ENCODE measurements at places on chromosomes 2 and 18.

DNA sequence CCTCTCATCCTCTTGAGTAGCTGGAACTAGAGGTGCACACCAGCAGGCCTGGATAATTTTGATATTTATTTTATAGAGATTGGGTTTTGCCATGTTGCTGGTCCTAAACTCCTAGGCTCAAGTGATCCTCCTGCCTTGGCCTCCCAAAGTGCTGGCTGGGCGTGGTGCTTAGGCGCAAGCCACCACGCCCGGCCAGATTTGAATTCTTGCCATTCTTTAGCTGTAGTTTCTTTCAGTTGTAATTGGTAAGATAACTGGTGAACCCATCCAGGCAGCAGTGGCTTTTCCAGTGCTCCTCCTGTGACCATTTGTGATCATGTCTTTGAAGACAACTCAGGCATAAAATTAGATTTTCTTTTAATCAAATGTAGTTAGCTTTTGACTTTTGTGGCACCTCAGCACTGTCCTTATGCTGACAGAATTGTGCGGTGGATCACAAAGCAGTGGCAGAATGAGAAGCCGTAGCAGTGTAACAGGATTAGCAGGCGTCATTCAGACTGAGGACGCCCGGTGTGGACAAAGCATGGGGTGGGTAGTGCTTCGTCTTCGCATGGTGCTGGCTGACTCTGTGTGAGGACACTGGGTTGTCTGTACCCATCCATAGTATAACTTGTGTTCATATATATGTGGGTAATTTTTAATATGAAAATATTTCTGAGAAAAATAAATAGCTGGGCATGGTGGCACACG, 30.0 kb upstream of the TOGARAM2 start:
- no peak for DNase-seq

DNA sequence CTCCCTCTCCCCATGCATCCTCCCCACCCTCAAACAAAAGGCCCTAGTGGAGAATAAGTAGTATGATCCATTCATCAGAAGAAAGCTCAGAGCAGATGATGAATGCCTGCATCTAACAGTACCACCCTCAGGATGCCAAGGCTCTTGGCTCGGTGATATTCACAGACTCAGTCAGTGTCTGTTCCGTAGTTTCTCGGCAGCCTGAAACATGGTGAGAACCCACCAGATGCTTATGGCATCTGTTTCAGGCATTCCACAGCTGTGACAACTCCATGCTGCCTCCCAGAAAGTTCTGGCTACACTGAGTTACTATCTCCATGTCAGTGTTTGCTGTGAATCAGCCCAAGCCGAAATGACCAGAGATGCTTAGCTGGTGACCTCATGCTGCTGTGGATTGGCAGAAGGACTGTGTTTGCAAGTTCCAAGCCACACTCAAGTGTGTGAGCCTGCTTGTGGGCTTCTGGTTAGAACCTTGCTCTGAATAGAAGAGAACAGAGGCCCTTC, 83.9 kb downstream of the WDSUB1 start:
- peak; percentile 72 for DNase-seq

DNA sequence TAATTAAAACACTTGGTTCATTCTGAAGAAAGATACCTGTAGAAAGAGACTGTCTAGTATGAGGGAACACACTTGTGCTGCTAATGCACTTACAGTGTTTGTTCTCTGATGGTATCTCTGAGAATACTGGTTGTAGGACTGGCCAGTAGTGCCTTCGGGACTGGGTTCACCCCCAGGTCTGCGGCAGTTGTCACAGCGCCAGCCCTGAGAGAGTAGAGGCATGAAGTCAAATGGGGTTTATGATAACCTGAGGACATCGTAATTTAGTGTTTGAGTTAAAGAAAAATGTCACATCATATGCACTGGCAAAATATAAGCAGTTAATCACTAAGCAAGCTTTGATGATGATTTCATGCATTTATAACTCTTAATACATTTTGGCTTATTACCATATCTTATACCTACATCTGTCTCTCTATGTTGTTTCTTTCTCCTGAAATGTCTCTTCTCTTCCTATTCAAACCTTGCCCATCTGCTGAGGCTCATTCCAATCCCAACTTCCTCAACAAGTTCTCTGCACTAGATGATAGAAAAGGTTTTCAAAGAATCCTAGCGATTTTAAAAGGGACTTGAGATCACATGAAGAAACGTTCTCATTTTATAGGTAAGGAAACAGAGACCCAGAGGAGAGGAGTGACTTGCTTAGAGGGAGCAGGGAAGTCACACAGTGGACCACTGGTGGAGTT, 50.2 kb downstream of the ATIC start:
- DNase-seq: no peak

GRCh38 chr18:12038082-12038638, 55.5 kb upstream of the ANKRD62 start:
- DNase-seq: no peak

- no peak for DNase-seq
Observed at GRCh38 chr2:209331291-209331844, 92.5 kb upstream of the MAP2 start.

DNA sequence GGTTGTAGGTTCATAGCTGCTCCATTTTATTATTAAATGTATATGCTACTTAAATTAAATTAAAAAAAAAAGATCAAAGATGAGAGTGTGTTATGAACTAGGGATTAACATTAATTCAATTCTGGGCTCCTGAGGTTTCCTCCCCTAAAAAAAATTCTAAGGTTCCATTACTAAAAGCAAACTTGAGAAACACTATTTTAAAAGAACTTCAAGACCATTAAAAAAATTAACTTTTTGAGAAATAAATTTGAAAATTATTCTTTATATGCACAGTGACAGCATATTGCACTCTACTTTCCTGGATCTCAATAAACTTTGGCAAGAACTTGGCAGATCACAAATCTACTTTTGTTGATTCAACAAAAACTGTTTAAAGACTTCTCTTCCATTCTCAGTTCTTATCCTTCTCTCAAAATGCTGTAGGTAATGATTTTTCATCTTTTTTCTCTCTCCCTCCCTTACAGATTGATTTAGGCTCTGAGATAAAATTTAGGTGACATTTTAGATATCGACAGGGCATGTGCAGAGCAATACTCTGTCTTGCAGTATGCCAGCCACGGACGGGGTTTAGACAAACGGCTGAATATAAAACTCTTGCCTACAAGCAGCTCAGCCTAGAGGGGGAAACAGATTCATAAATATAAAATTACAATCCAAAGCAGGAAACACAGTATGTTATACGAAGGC, 592 bp upstream of the MARS2 start:
- no peak for DNase-seq

GRCh38 chr18:77906103-77906892, 656.6 kb downstream of the GALR1 start:
- DNase-seq: no peak

- DNase-seq: no peak
Observed at GRCh38 chr2:195666113-195666712, 9.2 kb downstream of the SLC39A10 start.

DNA sequence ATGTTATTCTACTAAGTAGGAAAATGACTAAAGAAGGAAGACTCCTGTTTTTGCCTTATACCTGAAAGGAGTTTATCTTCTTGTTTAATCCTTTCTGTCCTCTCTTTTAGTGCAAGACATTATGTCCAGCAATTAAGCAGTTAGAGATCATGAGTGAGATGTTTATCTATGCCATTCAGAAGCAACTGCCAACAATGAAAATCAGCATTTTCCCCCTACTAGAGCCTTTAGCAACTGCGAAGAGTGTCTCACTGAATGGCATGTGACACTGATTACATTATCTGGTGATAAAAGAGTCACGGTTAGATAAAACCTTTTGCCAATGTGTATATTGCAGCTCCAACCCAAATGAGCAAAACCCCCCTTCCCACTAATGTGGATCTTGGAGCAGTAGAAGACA, 357.7 kb upstream of the SYT4 start:
- no peak for DNase-seq

- no peak for DNase-seq
Observed at GRCh38 chr18:62044490-62045000, 142.3 kb downstream of the PIGN start.

- no peak for DNase-seq
Observed at GRCh38 chr2:98944775-98945174, 8.8 kb upstream of the CRACDL start.

DNA sequence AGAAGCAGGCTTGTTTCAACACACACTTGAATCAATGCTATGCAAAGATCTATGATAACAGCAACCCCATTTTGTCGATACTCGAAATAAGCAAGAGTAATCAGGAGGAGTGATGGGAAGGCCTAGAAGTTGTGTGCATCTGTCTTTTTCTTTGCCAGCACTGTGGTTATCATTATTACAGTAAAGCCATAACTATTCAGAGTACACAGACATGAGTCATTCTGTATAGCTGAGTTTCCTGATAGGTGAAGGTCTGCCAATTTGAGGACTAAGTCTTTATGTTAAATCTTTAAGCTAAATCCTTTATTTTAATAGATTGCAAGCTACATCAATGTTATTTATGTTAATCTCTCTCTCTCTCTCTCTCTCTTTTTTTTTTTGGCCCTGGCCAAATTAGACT, 1344.4 kb upstream of the CELF4 start:
- DNase-seq: no peak

Measured in T1000 (cell line).